T follicular helper cell (primary cell): ENCODE measurements at places on chromosomes 7 and 10.

GRCh38 chr10:62253704-62254103, 14.9 kb downstream of the RTKN2 start:
- DNase-seq, result no peak

DNA sequence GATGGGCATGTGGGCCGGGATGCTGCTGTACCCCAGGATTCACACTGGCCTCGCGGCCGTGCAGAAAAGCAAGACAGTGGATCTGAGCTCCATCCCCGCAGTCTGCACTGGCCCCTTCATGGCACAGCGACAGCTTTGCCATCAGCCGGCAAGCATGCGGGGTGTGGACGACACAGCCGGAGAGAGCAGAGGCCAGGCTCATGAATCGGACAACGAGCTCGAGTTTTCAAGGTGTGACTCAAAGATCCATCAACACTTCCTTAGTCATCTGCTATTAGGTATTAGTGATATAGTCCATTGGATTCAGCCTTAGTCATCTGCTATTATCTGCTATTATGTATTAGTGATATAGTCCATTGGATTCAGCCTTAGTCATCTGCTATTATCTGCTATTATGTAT, 254.7 kb downstream of the KLF6 start:
- no peak for DNase-seq

DNA sequence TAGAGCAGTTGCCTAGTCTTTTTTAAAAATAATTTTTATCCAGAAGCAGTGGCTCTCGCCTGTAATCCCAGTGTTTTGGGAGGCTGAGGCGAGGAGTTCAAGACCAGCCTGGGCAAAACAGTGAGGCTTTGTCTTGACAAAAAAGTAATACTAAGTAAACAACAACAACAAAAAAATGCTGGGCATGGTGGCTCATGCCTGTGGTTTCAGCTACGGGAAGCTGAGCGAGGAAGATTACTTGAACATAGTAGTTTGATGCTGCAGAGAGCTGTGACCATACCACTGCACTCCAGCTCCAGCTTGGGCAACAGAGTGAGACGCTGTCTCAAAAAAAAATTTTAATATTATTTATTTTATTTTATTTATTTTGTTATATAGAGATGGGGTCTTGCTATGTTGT, 31.3 kb upstream of the TPST1 start:
- DNase-seq, result no peak

DNA sequence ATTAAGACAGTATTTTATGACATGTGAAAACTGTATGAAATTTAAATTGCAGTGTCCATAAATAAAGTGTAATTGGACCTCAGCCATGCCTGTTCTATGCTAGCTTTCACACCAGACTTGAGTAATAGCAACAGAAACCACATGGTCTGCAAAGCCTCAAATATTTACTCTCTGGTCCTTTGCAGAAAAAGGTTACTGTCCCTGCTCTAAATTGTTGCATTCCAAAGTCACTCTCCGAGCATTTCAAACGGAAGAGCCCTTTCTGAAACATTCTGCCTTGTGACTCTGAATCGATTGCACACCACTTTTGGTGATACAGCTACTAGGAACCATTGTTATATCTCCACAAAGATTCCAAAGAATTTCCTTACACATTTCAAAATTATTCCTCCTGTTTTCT, 81.0 kb upstream of the STK17A start:
- no peak for DNase-seq

GRCh38 chr10:127228195-127228787, 31.9 kb upstream of the INSYN2A start:
- DNase-seq, result no peak

DNA sequence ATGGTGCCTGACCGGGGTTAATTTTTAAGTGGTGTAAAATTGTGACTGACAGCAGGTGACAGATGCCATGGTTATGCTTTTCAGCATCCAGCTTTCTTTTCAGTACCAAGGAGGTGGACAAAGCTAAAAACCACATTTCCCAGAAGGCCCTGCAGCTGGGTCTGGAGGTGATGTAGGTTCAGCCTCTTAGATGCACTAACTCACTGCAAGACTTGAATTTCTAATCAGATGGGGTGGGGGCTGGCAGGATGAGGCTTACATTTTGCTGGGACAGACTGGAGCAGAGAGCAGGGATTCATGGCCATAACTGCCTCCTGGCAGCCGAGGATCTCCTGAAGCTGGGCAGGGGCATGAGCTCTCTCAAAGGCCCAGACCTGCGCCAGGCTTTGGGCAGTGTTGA, 52.4 kb downstream of the PDIA4 start:
- DNase-seq, result no peak

- DNase-seq, result no peak
These were observed 33.3 kb downstream of the ARHGAP19 start for GRCh38 chr10:97259119-97259518.

- no peak for DNase-seq
These were observed 31.6 kb downstream of the ASZ1 start for GRCh38 chr7:117395743-117396142.

GRCh38 chr10:131746785-131747184, 154.0 kb upstream of the PPP2R2D start:
- DNase-seq, result no peak

GRCh38 chr7:137935884-137936508, 65.9 kb downstream of the CREB3L2 start:
- DNase-seq, result no peak

- DNase-seq, result no peak
These were observed 464 bp downstream of the DENND2A start for GRCh38 chr7:140640060-140640637.

GRCh38 chr10:47357131-47357582, 9.0 kb downstream of the RBP3 start:
- DNase-seq, result no peak

DNA sequence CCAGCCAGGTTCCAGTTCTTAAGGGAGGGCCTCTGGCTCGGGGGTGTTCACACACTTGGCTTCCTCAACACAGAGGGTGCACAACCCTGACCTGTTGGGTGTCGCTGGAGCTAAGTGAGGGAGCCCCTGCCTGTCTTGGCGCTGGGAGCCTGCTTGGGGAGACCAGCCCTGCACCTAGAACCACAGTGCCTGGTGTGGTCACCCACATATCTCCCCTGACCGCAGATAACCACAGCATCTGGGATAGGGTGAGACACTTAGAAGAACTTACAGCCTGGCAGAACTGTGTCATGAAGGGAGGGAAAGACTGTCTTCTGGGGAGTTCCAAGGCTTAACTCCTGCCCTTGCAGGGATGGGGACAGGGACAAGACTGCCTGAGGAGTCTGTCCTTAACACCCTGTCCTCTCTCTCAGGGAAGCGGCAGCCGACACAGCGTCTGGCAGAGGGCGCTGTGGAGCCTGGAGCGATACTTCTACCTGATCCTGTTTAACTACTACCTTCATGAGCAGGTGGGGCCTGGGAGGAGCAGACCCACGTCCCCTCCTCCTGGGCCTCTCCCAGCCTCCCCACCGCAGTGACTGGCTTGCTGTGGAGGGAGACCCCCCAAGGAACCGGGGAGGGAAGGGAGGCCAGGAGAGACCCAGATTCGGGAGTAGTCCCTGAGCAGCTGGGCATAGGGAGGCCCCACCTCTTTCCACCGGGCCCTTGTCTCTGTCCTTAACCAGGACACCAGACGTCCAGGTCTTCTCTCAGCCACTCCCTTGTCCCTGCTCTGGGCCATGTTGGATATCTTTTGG, 59.0 kb downstream of the PALD1 start:
- no peak for DNase-seq

DNA sequence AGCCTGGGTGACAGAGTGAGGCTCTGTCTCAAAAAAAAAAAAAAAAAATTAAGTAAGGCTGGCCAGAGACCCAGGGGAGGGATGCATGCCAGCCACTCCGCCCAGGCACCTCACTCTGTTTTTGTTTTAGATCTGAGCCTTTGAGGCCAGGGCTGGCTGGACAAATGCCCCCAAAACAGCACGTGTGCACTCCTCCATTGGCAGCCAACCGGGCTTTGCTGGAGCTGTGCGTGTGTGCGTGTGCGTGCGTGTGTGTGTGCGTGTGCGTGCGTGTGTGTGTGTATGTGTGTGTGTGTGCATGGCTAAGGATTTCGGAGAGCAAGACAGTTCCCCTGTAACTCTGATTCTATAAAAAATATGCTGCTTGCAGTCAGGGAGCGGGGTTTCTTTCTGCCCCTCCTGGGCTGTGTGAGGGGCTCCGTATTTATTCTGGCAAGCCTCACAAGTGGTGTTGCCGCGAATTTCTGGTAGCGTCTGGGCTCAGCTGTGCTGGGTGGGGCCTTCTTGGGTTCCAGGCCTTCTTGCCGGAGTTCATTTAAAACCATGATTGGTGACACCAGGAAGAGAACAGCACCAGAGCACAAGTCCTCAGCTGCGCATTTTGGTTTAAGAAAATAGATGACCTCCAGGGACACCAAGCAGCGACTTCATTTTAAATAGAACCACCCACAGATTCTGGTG, 28.1 kb upstream of the UNCX start:
- DNase-seq, result no peak

DNA sequence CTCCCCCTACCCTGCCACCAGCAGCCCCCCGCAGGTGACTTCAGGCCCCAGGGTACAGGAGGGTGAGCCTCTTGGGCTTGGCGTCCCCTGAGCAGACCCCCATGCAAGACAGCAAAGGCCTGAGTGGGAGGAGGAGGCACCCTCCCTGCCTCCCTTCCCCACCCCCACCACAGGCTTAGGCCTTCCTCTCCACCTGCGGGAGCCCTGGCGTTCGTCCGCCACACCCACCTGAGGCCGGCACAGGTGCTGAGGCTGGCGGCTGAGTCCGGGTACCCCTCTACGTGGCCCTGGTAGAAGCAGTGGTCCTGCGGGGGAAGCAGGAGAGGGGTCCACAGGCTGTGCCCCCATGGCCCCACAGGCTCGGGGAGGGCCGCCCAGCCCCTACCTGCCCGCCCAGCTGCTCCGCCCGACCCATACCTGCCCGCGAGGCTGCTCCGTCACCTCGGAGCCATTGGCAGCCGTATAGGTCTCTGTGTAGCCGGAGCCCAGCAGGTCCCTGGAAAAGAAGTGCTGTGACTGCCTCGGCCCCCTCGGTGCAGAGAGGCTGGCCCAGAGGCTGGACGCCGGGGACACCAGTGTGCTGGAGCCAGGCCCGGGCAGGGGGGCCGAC, 3.0 kb downstream of the ADAM8 start:
- no peak for DNase-seq

DNA sequence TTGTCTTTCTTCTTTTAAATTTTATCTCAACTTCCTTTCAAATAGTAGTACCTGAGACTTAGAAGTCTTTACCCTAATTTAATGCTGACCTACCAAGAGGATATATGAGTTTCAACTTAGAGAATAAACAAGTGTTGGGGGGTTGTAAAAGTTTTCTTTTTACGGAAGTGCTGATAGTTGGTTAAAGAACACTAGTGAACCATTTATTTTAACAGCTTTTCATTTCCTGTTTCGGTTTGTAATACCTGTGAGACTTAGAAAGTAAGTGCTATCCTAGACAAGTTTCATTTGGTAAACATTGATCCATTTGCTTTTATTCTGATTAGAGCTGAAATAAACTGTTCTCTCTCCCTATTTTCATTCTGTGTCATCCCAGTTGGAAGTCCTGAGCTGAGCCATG, 683.1 kb upstream of the SORCS1 start:
- no peak for DNase-seq

- no peak for DNase-seq
These were observed 186.7 kb upstream of the KLF6 start for GRCh38 chr10:3971713-3972112.

DNA sequence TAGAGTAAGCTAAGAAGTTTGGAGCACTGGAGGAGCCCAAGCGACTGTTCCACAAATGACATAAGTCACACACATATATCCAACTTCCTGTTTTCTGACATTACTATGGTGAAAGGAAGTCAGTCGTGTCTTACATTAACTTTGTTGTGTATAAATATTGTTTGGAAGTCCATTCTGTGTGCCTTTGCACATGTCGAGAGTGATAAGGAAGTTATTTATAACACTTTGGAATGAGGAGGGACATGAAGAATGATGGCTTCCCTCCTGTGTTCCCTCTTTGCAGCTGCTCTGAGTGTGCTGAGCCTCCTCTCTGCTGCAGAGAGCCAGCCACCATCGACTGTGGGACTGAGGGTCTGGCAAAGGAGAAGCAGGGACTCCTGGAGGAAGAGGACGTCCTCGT, 40.4 kb upstream of the MGMT start:
- DNase-seq, result no peak

GRCh38 chr7:154774303-154774969, 228.5 kb downstream of the PAXIP1 start:
- DNase-seq, result no peak

DNA sequence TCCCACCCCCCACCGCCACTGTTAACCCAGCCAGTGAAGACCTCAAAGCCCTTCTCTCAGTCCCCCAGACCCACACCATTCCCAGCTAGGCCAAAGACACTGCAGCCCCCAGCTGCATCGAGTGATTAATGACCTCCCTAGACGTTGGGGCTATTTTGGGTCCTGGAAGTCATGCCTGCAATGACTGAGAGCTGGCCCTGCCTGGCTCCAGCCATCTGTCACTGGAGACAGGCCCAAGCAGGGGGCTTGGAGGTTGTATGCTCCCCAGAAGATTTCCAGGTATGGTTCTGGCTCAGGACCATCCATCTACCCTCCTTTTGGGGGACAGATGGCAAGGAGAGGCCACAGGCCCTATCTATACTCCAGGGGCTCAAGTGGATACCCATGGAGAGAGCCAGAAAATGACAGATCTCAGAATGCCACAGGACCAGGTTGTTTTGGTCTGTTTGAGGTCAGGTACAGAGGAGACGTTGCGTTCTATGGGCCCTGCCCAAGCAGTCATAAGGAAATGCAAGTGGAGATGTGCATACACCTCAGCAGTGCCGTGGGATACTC, 5.1 kb downstream of the KCNIP2 start:
- DNase-seq, result no peak

DNA sequence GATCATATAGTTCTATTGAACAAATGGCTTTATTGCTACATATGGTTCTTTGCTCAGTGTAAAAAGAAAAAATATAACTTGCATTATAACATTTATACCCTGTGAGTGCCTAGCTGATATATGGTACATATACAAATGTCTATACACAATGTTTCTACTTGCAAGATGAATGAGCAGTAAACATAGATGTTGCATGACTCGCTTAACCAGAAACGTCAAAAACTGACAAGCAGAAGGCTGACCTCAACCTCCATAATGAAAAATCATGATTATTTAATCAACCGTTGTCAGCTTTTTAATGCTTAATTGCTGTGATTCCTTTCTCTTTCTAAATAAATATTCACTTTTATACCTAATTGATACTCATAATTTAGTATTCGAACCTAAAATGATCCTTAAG, 183.3 kb downstream of the PTN start:
- DNase-seq, result no peak

GRCh38 chr7:121931149-121931902, 58.4 kb downstream of the PTPRZ1 start:
- no peak for DNase-seq
